Activated CD8-positive, alpha-beta memory T cell treated with anti-CD3 and anti-CD28 coated beads for 24 hours (primary cell): ENCODE measurements at places on chromosomes 16 and 17.

- DNase-seq = no peak
Measured at GRCh38 chr17:60933739-60934138, 256.1 kb downstream of the BCAS3 start.

GRCh38 chr17:77210946-77211541, 70.3 kb downstream of the SEC14L1 start:
- no peak for DNase-seq

DNA sequence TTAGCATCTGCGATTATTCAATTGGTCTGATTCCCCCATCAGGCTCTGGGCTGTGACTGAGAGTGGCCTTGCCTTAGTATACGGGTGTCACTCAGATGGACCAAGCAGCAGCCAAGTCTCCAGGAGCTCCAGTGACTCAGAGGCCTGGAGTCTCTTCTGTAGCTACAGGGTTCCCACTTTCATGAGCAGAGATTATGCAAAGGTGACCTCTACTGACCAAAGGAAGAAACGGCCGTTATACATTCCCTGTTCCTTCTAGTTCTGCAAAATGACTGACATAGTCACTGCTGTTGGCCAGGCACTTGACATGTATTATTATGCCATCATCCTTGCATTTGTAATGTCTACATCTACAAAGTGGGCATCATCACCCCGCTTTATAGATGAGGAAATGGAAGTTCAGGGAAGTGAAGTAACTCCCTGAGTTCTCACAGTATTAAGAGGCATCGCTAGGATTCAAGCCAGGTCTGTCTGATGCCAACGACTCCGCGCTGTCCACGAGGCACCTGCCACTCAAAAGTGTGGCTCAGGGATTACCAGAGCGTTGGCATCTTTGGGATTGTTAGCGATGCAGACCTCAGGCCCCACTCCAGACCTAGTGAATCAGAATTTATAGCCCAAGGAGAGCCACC, 23.3 kb downstream of the SLC38A7 start:
- no peak for DNase-seq

- no peak for DNase-seq
Measured at GRCh38 chr16:58937661-58938060, 203.5 kb upstream of the GOT2 start.

DNA sequence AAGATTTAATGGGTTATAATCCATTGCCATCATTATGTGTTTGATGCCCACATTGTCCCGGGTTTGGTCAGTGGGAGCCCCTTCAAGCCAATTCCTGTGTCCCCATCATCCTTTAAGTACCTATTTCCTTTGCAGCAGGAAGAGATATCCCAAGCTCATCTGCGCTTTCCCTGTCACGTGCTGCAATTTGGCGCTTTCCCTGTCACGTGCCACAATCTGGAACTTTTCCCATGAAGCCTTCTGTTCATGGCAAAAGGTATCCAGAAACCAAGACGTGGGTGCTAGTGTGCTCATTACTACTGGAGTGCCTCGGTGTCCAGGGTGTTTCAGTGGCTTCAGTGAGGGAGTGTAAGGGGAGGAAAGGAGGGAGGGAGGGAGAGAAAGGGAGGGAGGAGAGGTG, 168.5 kb downstream of the NPIPB11 start:
- DNase-seq = no peak

- DNase-seq = no peak
Measured at GRCh38 chr17:10177913-10178505, 20.4 kb downstream of the GAS7 start.

GRCh38 chr17:82060614-82061013, 5.0 kb downstream of the DUS1L start:
- no peak for DNase-seq

DNA sequence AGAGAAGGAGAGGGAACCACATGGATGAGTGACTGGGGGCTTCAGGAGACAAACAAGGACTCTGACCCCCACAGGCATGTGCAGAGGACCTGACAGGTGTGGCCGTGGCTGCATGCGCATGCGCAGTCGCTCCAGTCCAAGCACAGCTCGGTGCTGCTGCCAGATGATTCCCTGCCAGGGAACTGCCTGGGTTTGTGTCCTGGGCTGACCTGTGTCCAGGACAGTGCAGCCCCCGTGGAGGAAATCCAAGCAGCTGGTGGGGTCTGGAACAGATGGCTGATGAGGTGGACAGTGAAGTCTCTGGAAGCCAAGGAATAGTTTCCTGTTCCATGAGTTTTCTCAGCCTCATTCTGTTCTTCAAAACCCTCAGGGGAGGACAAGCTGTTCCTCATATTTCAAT, 27.3 kb downstream of the LASP1 start:
- no peak for DNase-seq

- no peak for DNase-seq
Measured at GRCh38 chr16:89759746-89760340, 38.5 kb downstream of the ZNF276 start.

DNA sequence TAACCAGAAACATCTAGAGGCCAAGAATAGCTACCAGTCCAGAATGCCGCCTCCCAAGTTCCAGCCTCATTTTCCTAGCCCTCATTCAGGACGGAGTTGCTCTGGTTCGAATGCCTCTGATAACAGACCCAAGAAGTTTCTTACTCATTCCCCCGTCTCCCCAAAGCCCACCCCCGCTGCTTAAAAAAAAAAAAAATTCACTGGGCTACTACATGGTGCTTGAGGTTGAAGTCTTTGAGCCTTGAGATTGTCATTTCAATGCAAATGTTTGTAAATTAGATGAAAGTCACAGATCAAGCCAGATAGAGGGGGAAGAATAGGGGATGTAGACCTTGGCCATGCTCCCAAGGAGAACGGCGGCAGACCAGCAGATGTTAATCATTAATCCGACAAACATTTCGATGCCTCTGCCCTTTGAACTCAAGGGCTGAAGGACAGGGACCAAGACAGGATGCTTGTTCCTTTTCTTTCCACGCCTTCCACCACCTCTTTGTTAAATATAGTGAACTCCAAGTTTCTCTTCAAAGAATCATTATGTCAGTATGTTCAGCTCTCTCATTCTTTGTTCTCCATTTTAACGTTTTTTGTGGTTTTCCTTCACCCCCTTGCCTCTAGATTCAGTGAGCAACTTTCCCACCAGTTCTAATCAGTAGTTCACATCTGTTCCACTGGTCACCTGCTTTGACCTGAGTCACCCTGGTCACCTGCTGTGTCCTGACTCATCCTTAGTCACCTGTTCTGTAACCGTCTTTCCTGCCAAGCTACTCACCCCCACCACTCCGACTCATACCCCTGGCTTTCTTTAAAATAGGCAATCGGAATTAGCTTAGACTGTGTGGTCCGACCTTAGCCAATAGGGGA, 190.3 kb downstream of the CPPED1 start:
- peak; percentile 63 for DNase-seq

DNA sequence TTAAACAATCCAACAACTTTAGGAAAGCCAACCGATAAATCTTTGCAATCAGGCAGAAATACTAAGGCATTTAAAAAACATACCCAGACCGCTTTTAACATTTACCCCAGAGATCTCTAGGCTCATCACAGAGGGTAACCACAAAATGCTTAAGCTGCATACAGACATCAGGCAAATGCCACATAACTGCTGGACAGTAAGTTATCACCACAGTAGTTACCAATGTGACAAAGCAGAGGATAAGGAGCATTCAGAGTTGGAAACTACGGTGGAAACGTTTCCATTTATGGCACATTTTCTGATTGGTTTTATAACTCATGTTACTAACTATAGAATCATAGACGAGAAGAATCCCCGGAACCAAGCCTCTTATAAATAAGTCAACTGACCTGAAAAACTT, 77.5 kb downstream of the KANSL1 start:
- no peak for DNase-seq

DNA sequence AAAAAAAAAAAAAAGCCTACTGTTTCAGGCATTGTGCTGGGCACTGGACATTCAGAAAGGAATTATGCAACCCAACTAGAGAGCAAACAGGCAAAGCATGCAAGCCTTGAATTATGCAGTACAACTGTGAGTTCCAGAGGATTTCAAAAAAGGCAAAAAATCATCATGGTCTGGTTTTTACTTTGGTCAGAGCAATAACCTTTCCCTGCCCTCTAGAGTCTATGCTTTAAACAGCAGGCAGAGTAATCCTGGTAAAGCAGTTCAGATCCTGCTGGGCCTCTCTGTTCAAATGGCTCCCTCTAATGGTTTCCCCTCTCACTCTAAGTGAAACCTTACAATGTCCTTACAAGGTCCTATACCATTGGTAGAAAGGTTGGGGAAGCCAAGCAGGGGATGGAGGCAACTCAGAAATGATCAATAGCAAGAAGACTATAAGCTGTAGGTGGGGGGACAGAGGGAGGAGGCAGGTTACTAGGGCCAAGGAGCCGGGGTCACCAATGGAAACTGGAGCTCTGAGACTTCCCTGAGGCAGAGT, 4.6 kb upstream of the TAF15 start:
- DNase-seq = peak; percentile 63

DNA sequence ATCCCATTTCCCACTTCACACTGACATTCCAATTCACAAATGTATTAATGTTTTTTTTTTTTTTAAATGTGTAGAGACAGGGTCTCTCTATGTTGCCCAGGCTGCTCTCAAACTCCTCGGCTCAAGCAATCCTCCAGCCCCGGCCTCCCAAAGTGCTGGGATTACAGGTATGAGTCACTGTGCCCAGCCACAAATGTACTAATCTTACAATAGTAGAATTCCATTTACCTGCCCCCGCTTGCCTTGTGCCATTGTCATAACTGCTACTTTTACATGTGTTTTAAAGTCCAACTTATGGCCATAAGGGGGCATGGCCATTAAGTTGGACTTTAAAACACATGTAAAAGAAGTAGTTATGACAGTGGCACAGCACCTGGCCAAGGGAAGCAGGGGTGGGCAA, 4.6 kb downstream of the MMP28 start:
- DNase-seq = no peak

DNA sequence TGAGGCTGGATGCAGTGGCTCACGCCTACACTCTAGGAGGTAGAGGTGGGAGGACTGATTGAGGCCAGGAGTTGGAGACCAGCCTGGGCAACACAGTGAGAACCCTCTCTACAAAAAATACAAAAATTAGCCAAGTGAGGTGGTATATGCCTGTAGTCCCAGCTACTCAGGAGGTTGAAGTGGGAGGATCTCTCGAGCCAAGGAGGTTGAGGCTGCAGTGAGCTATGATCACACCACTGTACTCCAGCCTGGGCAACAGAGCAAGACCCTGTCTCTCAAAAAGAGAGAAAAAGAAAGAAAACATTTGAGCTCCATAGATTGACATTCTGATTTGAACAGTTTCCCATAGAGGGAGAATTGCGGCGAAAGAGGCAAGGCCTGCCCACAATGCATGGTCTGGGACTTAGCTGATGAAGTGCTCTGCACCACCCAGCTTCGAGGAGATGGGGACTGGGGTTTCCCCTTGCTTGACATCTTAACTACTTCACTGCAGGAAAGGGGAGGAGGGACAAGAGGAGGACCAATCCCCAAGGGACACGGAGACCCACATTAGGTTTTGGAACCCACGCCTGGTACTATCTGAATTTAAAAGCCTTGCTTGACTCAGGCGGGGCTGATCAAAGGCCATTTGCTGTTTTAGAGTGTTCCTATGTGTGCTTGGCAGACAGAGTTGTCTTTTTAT, 21.7 kb downstream of the MSI2 start:
- DNase-seq = no peak

DNA sequence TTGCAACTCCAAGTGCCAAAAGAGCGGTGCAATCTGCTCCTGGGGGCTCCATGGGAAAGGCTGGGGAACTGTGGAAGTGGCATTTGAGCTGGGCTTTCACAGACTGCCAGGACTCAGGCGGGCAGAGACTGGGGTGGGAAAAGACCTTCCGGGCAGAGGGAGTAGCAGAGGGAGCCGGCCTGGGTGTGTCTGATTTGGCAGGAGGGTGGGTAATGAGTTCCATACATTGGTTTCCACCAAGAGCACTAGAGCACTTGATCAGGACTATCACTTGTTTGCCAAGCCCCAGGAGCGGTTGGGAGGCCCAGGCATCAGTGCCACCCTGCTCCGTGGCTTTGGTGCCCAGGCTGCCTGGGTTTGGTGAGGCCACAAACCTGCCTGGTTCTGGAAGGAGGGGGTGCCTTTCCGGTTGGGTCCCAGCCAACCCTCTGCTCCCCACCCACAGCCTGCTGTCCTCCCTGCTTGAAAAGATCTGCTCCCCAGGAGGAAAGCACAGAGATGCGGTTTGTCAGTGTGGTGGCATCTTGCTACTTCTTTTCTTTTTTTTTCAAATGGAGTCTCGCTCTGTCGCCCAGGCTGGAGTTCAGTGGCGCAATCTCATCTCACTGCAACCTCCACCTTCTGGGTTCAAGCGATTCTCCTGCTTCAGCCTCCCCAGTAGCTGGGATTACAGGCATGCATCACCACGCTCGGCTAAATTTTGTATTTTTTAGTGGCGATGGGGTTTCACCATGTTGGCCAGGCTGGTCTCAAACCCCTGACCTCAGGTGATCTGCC, 3.5 kb upstream of the TRIM47 start:
- DNase-seq = no peak

GRCh38 chr16:81469710-81470535, 25.3 kb downstream of the CMIP start:
- no peak for DNase-seq

DNA sequence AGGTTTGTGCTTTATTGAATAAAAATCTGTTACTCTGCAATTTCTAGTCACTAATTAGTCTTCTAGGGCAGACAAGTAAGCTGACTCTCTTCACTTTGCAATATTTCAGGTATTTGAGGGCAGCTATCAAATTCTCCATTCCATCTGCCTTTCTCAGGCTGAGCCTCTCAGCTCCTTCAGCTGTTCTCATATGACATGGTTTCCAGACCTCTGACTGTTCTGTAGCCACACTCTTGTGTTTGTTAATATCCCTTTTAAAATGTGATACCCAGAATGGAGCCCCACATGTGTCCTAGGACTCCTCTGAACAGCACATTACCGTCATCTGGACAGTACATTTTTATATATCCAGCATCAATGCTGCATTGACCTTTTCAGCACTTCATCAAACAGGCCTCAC, 46.1 kb upstream of the MTMR4 start:
- DNase-seq = no peak

- no peak for DNase-seq
Measured at GRCh38 chr16:61215605-61216004, 820.6 kb downstream of the CDH8 start.

DNA sequence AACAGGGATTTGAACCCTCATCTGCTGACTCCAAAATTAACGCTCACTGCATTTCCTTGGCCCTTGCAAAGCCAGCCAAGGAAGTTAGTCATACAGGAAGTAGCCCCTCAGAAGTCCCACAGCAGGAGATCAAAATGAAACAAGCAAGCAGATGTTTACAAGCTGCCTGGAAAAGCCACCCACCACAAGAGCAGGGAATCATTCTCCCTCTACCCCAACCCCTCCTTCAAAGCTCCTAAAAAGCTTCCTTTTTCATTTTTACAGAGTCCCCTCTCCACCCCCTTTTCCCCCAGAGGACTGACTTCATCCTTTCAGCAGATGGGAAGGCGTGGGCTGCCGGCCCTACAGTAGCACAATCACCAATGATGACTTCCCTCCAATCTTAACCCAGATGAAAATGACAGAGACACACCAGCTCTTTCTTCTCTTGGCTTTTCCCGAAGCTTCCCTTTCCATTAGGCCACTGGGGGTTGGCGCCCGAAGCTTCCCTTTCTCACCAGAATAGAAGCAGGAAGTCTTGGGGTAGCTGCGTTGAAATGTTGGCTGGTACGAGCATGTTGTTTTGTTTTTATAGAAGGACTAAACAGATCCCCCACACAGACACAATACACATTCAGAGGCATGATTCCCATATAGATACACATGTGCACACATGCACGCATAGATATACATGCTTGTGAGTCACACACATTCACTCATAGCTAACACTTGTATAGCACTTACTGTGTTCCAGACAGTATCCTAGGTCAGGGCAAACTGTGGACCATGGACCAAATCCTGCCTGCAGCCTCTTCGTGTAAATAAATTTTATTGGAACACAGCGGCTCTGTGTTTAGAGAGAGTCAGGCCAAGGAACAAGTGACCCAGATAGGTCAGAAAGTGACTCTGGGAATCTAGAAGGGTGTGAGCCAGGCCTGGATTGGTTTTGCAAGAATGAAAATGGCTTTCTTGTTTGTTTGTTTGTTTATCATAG, 17.4 kb downstream of the ITPRIPL2 start:
- DNase-seq = no peak
